ENCODE measurements at places on chromosomes 4 and X.

DNA sequence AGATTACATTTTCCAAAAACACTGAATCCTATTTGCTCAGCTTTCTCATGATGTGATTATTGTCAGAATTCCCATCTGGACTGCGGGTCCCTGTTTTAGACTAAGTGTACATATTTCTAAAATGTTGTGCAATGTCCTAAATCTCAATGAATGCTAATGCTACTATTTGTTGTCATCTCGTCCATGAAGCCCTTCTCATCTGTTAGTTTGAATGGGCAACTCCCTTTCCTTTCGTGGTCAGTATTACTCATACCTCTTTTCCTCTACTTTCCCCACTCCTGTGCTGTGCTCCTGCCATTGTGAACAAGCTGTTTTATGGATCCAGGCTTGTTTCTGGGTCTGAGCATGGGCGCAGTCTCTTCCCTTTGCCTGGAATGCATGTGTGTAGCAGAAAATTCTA, 91.0 kb downstream of the MID1 start:
- no peak for DNase-seq

- no peak for DNase-seq
Observed at GRCh38 chrX:70423936-70424675, 992 bp downstream of the GDPD2 start.

DNA sequence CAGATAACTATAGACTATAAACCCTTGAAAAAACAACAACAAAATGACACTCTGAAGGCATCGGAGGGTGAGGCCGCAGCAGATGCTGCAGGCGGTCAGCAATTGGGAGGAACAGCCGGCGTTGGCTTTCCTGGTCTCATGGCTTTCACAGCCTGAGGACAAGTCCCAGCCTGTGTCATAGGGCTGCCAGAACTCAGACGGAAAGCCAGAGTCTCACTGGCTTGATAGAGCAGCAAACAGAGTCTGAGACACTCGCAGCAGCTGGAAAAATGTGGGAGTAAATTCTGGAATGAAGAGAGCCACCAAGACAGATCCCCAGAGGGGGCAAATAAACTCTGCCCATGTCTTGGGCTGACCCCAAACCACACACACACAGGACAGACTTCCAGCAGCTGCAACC, 86.3 kb downstream of the PPP2R2C start:
- DNase-seq, result no peak

DNA sequence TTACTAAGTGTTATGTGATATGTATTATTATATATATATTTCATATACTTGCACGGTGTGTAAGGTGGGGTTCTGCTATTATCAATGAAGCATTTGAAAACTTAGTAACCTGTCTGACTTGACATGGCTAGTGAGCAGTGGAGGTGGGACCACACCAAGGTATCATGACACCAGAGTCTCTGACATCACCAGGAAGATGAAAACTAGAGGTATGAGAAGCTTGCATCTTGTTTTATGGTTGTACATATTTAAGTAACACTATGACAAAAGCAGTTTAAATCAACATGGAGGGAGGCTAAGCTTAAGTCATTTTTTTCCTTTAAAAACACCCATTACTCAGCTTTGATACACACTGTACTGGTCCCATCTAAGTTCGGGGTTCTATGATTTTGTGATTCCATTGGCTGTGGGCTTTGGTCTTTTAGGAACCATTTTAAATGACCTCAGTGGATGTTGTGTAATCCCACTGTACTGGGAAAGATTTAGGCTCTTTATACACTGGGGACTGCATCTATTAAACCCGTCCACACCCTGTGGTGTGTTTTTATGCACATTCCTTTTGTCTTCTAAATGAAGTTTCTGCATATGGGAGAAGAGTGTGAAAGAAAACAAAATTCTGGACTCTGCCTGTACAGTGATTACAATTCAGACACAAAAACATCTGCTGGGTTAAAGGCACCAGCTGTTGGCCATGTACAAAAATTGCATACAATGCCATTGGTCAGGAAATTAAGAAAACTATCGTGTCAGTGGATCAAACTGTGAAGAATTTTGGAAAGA, 570.6 kb downstream of the SPRY1 start:
- DNase-seq, result no peak

DNA sequence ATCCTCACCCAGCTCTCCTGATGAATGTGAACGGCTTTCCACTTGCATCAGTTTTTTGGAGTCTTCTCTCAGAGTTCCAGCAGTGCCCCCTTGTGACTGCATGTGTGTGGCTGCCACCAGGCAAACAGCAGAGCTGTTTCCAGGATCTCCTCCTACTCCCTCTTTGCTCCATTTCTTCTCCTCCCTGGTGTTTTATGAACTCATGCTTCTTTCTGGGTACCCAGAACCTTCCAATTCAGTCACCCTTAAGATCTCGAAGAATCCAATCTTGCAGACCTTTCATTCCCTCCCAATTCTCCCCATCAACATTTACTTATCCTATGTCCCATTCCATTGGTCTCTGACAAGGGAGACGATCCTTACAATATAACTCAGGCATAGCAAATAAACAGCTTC, 6.8 kb upstream of the TCEANC start:
- no peak for DNase-seq

GRCh38 chrX:24264383-24264782, 49.5 kb downstream of the SUPT20HL2 start:
- no peak for DNase-seq
